ENCODE measurements at places on chromosomes 2 and 18.

DNA sequence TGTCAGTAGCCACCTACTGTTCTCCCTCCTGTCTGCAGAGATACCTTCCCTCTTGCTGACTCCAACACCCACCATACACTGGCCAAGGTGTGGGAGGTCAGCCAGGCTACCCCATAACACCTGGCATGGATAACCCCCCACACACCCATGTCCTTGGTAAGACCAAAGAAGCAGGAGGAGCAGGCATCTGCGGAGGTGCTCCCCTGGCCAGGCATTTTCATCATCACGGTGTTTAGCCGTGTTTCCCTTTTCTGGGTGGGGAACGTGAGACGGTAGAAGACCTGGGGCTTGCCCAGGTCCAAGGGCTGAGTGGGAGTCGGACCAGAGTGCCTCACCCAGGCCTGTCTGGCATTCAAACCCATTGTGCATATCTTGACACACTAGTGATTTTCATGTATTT is 150.3 kb downstream of the SMAD7 start:
- no peak overlapping the region for H3K4me3 ChIP-seq
- no peak for DNase-seq
- peaks cover 7% of the 10 kb centered on the region for H3K36me3 ChIP-seq
- H3K27me3 ChIP-seq = no peaks in the 10 kb centered on the region

DNA sequence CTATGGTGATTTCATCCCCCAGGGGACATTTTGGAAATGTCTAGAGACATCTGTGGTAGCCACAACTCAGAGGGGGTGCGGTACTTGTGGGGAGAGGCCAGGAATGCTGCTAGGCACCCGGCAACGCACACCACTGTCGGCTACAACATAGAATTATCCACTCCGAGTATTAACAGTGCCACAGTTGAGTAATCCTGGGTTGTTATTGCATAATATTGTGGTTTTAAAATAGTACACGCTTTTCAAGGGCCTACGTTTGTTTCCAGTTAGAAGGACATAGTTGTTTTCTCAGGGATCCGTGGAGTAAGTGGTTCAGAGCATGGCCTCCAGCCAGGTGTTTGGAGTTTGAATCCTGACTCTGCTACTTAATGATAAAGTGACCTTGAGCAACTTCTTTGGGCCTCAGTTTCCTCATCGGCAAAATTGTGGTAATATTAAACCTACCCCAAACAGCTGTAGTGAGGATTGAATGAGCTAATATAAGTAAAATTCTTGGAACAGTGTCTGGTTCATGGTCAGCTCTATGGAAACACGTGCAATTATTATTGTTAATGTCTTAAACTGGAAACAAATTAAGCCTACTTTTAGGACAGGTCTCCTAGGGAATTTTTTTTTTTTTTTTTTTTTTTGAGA is 24.5 kb downstream of the CYP27A1 start:
- no peaks in the 10 kb centered on the region for H3K27me3 ChIP-seq
- H3K36me3 ChIP-seq = peaks cover 3% of the 10 kb centered on the region
- peaks cover 20% of the 10 kb centered on the region for H3K4me1 ChIP-seq
- no peak overlapping the region for H3K27ac ChIP-seq
- no peak overlapping the region for H3K4me3 ChIP-seq

DNA sequence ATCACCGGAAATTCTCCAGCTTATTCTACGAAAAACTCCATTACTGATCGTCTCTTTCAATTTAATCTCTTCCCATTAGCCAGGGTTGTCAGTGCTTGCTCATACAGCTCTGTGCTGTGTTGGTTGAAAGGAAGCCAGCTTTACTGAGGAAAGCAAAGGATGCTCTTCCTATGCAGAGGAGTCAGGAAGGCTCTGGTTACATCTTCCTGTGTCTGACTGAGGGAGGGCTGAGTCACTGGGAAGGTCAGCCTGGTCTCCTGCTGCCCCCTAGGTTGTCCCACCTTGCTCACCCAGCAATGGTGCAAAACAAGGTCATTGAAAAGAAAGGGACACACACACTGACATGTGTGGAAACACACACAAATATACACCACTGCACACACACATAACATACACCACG is 975.6 kb downstream of the DCDC2C start:
- H3K27ac ChIP-seq = no peak overlapping the region
- DNase-seq = no peak
- no peaks in the 10 kb centered on the region for H3K27me3 ChIP-seq
- H3K36me3 ChIP-seq = no peaks in the 10 kb centered on the region
- no peaks in the 10 kb centered on the region for H3K4me1 ChIP-seq
- no peak overlapping the region for H3K4me3 ChIP-seq

- peaks cover 4% of the 10 kb centered on the region for H3K4me1 ChIP-seq
- no peak overlapping the region for H3K4me3 ChIP-seq
- H3K27me3 ChIP-seq = no peaks in the 10 kb centered on the region
- H3K27ac ChIP-seq = no peak overlapping the region
- no peaks in the 10 kb centered on the region for H3K36me3 ChIP-seq
Observed at GRCh38 chr2:227177592-227178336, 13.3 kb downstream of the COL4A3 start.

DNA sequence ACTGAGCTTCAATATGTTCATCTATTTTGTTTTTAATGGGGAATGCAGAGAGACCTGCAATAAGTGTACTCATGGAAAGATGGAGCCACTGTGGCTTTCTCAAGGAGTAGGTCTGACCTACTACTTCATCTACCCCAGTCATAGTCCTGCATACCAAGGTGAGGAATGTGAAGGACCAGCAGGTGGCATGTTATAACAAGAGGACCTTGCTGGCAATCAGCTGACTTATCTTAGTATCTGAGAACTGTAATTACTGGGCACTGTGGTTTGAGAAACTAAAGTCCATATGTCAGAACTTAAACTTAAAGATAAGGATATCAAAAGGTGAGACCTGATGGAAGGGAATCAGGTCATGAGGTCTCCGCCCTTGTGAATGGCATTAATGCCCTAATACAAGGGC is 1104.2 kb downstream of the BCL11A start:
- no peaks in the 10 kb centered on the region for H3K36me3 ChIP-seq
- H3K4me3 ChIP-seq = no peak overlapping the region
- no peak for DNase-seq
- no peaks in the 10 kb centered on the region for H3K4me1 ChIP-seq
- no peaks in the 10 kb centered on the region for H3K27me3 ChIP-seq

DNA sequence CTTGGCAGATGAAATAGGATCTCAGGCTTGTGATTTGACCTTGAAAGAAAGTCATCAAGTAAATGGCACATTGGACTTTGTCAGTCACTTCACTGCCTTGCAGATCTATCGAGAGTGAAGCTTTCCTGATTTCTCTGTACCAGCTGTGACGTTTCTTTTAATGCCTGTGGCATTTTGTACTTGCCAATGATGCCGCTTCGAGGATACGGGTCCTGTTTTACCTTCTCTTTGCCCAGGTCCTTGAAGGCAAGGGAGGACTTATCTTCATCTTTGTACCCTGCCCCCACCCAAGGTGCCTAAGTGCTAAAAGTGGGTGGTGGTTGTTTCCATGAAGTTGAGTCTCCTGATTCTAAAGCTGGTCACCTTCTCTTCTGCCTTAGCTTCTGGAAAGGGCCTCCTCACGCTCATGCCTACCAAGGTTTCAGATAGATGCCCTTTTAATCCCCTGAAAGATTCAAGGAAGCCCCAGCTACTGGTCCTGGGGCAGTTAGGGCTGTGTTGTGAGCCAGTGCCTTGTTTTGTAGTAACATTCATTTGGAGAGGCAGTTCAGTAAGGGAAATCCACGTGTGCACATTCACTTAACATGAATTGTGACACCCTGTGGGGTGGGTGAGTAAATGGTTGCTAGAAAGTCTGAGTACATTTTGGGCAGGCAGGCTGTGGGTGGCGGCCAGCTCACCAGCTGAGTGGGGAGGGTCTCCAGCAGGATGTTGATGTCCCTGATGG is 6.1 kb downstream of the LBH start:
- peaks cover 16% of the 10 kb centered on the region for H3K4me1 ChIP-seq
- peaks cover 3% of the 10 kb centered on the region for H3K36me3 ChIP-seq
- no peak for DNase-seq
- H3K27me3 ChIP-seq = peaks cover 24% of the 10 kb centered on the region

DNA sequence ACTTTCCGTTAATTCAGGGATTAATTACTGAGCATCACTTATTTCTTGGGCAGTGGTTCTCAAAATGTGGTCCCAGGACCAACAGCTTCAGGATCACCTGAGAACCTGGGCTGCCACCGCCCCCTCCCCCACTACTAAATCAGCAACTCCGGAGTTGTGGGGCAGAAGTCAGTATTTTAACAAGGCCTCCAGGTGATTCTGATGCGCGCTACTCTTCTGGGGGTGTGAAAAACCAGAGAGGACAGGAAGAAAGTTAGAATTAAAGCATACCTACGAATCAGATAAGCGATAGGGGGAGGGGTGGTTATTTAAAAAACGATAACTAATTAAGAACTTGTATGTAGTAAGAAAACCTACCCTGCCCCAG is 319 bp downstream of the ZSCAN30 start:
- peak overlapping the region; percentile 96 for H3K4me3 ChIP-seq
- peaks cover 31% of the 10 kb centered on the region for H3K36me3 ChIP-seq
- H3K4me1 ChIP-seq = peaks cover 34% of the 10 kb centered on the region
- H3K27ac ChIP-seq = peak overlapping the region; percentile 99
- no peak for DNase-seq
- H3K27me3 ChIP-seq = no peaks in the 10 kb centered on the region

DNA sequence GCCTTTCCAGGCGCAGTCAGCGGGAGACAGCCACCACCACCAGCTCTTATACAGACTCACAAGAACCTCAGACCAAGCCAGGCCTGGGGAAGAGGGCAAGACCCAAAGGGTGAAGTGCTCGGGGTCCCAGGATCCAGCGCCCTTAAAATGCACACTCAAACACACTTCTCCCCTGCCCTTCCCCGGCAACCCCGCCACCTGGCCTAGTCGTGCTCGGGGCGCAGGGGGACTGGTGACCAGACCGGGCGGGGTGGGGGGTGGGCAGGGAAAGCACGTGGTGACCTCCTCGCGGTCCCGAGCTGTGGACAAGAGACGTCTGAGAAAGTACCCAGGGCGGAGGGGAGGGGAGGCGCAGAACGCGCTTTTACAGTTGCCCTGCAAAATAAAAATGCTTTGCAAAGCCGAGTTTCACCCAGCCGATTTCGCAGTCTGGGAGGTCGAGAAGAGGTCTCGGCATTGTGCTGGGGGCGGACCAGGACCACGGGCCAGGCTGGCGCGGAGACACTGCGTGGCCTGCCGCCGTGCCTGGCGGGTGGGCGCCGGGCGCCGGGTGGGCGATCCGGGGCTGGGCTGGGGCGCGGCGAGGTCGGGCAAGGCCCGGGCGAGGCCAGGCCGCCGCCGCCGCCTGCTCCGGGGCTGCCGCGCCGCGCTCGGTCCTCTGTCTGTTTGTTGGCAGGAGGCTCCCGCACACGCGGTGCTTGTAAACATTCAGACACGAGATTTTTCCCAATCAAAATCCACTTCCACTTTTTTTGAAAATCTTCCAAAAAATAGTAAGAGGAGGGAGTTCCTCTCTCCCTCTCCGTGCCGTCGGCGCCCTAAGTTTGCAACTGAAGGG is 2.0 kb downstream of the BCL11A start:
- H3K4me1 ChIP-seq = peaks cover 36% of the 10 kb centered on the region
- no peak overlapping the region for H3K27ac ChIP-seq
- peaks cover 97% of the 10 kb centered on the region for H3K27me3 ChIP-seq
- no peak for DNase-seq
- H3K4me3 ChIP-seq = peak overlapping the region; percentile 88
- no peaks in the 10 kb centered on the region for H3K36me3 ChIP-seq
